CD4-positive, alpha-beta memory T cell (primary cell): ENCODE measurements at places on chromosomes 5 and 9. TPM values are rescaled to one million over a fixed set of nuclear protein-coding genes. Genes with fewer than 3 reads are reported as not detected.

GRCh38 chr9:132770770-132771310 is 100.6 kb downstream of the GTF3C4 start:
- no peak overlapping the region for H3K4me3 ChIP-seq
- H3K27ac ChIP-seq, result peak overlapping the region; percentile 68
- no peak for DNase-seq
- H3K27me3 ChIP-seq, result no peaks in the 10 kb centered on the region

DNA sequence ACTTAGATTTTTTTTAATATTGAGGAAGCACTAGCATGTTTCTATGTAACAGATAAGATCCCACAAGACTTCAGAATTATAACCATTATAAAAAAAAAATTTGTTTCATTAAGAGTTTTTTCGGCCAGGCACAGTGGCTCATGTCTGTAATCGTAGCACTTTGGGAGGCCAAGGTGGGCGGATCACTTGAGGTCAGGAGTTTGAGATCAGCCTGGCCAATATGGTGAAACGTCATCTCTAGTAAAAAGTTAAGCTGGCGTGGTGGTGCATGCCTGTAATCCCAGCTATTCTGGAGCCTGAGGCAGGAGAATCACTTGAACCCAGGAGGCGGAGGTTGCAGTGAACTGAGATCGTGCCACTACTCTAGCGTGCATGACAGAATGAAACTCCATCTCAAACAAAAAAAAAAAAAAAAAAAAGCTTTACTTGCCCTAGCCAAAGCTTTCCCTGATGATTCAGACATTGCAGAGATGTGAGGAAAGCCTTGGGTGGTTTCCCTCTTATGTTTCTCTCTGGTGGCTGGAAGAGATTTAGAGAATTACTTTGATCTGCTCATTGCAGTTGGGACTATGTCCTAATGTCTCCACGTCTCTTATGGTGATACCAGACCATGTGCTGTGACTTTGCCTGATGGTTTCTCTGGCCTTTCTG is 65.4 kb downstream of the EGFLAM start:
- no peaks in the 10 kb centered on the region for H3K4me1 ChIP-seq
- no peak for DNase-seq

DNA sequence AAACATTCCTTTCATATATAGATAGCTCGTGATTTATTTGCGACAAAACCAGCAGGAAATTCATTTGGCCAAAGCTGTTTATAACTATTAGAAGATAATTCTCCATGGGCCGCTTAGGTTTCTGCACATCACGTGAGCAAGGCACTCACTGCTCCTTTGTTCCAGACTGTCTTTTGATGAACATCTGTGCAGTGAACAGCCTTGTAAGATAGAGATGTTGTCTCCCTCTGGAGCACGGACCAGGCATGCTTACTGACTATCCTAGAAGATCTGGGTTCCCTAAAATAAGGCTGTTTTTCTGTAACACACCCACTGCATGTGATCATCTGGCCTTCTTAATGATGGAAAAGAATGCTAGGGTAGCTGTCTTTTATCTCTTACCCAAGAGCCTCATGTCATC is 30.9 kb downstream of the YIPF5 start:
- H3K4me1 ChIP-seq, result no peaks in the 10 kb centered on the region
- no peaks in the 10 kb centered on the region for H3K36me3 ChIP-seq
- no peak for DNase-seq

DNA sequence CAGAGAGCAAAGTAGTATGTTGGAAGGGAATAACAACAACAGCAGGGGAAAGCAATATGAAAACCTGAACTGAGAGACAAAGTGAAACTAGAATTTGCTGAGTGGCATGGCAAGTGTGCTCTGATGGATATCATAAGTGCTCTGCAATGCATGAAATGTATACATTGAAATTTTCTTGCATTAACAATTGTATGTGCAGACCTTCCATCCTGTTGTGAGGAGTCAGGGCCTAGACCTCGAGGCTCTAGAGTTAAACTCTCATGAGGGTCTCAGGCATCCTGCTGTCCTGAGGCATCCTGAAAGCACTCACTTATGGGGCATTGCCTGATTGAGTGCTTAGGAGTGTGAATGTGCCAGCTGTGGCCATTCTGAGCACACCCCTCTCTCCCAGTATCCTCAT is 1.1 kb downstream of the ECM2 start:
- no peak overlapping the region for H3K4me3 ChIP-seq
- no peaks in the 10 kb centered on the region for H3K4me1 ChIP-seq
- no peaks in the 10 kb centered on the region for H3K27me3 ChIP-seq
- no peaks in the 10 kb centered on the region for H3K36me3 ChIP-seq
- DNase-seq, result no peak

DNA sequence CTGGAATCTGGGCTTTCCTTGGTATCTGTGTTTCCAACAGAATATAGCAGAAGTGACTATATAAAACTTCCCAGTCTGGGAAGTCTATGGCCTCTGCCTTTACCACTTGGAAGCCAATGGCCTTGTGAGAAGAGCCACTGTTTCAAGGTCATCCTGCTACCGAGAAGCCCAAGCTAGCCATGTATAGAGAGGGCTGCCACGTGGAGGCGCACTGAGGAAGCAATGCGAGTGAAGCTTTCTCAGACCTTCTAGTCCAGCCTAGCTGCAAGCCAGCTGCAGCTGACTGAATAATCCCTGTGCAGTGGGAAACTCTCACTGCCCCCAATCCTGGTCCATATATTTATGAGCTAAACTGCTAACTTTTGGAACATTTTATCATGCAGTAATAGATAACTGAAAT is 661.8 kb upstream of the RIOK2 start:
- no peaks in the 10 kb centered on the region for H3K27me3 ChIP-seq
- H3K27ac ChIP-seq, result no peak overlapping the region
- no peaks in the 10 kb centered on the region for H3K36me3 ChIP-seq
- no peak for DNase-seq
- no peaks in the 10 kb centered on the region for H3K4me1 ChIP-seq
- no peak overlapping the region for H3K4me3 ChIP-seq

DNA sequence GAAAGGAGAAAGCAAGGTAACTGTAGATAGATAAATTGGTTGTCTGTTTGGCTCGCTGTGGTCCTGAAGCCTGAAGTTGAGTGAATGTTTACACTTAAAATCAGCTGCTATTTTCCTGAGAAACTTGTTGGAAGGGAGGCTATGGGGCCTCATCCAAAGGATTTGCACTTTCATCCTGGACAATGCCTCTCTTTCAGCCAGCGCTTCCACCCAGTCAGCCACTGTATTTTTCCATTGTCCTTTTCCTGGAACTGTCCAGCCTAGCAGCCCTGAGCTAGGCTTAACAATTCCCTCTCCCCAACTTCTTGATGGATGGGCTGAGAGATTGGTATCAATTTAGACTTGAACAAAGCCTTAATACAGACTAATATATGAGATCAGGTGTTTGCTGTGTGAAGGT is 429.2 kb downstream of the DMAC1 start:
- no peaks in the 10 kb centered on the region for H3K4me1 ChIP-seq
- DNase-seq, result no peak
- H3K4me3 ChIP-seq, result no peak overlapping the region
- H3K27ac ChIP-seq, result no peak overlapping the region
- no peaks in the 10 kb centered on the region for H3K27me3 ChIP-seq
- H3K36me3 ChIP-seq, result no peaks in the 10 kb centered on the region

DNA sequence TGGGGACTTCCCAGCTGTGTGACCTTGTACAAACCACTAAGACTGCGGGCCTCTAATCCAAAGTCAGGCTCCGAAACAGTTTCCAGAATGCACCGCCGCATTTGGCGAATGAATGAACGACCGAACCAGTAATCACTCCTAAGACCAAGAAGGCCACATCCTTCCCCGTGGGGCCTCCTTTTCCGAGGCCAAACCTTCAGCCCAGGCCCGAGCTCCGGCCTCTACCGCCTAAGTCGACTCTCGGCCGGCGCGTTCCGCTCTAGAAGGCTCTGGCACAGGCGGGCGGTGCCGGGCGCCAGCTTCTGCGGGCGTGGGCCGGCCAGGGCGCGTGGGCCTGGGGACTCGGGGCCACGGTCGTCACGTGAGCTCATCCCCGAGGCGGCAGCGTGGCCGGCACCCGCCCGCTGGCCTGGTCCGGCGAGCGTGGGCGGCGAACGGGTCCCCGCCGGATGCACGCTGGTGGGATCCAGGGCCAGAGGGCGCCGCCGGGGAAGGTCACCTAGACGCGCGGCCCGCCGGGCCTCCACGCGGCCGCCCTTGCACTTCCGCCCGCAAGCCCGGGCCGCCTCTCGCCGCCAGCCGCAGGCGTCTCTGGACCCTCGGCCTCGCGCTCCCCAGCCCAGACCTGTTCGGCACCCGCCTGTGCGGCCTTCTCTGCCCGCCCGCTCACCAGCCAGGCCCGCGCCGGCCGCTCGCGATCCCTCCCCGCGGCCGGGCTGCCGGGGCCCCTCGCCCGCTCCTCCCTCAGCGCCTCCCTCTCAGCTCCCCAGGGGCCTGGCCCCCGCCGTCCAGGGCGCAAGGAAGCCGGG is 754 bp downstream of the VDAC1 start:
- no peaks in the 10 kb centered on the region for H3K27me3 ChIP-seq
- DNase-seq, result peak; percentile 27
- H3K4me3 ChIP-seq, result peak overlapping the region; percentile 61
- H3K36me3 ChIP-seq, result peaks cover 4% of the 10 kb centered on the region
- peak overlapping the region; percentile 96 for H3K27ac ChIP-seq

GRCh38 chr5:111197523-111197922 is 26.7 kb upstream of the CAMK4 start:
- H3K36me3 ChIP-seq, result no peaks in the 10 kb centered on the region
- H3K4me3 ChIP-seq, result no peak overlapping the region
- H3K27ac ChIP-seq, result no peak overlapping the region
- no peaks in the 10 kb centered on the region for H3K4me1 ChIP-seq
- no peak for DNase-seq

DNA sequence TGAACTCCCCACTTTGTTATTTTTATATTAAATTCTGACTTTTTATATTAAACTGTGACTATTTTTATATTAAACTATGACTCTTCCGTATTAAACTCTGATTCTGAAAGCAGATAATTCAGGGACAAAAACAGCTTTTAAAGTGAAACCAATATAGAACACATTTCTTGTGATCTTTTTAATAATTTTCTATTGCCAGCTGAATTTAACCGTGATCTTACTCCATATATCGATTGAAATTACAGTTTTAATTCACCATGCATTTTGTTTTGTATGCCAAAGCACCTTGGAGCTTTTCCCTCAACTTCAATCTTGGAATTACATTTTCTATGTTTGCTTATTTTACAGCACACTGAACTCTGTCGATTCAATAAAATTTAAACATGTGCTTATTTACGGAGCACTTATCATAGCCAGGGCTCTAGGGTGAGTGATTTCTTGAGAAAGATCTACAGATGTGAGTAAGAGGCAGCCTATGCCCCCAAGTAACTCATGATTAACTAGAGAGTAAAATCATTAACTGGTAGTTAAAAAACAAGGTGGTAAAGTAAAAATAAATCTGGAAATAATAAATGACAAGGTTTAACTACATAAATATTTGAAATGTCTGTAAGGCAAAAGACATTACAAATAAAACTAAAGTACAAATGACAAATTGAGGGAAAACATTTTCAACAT is 72.9 kb upstream of the ALDH1B1 start:
- no peak for DNase-seq
- H3K36me3 ChIP-seq, result no peaks in the 10 kb centered on the region
- H3K4me3 ChIP-seq, result no peak overlapping the region

DNA sequence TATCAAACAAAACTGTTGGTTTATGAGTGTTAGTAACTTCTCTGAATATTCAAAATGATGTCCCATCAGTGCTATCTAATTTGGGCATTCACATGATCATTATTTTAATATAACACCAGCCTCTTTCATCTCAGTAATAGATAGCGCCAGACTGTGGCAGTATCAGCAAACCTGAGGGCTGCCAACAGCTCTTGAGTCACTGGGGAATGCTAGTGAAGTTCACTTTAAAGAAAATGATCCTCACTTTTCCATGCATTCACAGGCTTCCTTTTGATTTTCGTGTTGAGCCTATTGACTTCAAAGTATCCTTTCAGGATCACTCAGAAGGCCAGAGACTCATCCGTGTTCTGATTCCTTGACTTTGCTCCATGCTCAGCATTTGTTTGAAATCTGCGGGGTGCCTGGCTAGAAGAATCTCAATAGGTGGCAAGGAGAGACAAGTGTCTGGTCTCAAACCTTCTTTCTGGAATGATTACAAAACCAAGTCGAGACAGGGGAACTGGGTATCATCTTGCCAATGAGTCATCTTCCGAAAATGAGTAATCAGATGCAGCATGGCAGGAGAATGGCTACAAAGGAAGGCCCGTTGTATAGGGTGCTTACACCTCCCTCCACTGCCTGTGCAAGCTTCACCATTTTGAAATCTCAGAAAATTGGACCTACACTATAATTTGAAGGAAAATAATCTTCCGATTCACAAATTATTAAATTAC is 509.1 kb downstream of the RASEF start:
- DNase-seq, result no peak
- H3K36me3 ChIP-seq, result no peaks in the 10 kb centered on the region
- no peak overlapping the region for H3K27ac ChIP-seq
- H3K4me1 ChIP-seq, result no peaks in the 10 kb centered on the region

- H3K36me3 ChIP-seq, result no peaks in the 10 kb centered on the region
- no peak for DNase-seq
- no peak overlapping the region for H3K27ac ChIP-seq
- no peaks in the 10 kb centered on the region for H3K4me1 ChIP-seq
Observed at GRCh38 chr5:98568336-98568735, 205.1 kb upstream of the RGMB start.

- H3K27ac ChIP-seq, result no peak overlapping the region
- no peaks in the 10 kb centered on the region for H3K36me3 ChIP-seq
- H3K27me3 ChIP-seq, result no peaks in the 10 kb centered on the region
- peak; percentile 25 for DNase-seq
- H3K4me1 ChIP-seq, result no peaks in the 10 kb centered on the region
Observed at GRCh38 chr5:72268753-72269410, 51.2 kb downstream of the MRPS27 start.

GRCh38 chr9:91720313-91720712 is 229.7 kb downstream of the ROR2 start:
- no peaks in the 10 kb centered on the region for H3K4me1 ChIP-seq
- no peaks in the 10 kb centered on the region for H3K27me3 ChIP-seq
- no peaks in the 10 kb centered on the region for H3K36me3 ChIP-seq
- no peak for DNase-seq
- no peak overlapping the region for H3K4me3 ChIP-seq
- no peak overlapping the region for H3K27ac ChIP-seq

DNA sequence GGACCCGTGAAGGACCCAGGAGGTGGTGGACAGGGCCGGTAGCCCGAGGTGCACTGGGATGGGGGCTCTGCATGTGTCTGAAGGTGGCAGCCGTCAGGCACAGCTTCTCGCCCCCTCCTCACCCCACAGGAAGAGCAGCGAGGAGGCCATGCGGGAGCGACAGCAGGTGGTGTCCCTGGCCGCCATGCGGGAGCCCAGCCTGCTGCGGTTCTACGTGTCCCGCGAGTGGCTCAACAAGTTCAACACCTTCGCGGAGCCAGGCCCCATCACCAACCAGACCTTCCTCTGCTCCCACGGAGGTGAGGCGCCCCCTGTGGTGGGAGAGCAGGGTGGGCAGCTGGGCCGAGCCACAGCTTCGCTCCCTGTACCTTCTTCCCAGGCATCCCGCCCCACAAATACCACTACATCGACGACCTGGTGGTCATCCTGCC is 39.9 kb downstream of the USP20 start:
- peak overlapping the region; percentile 28 for H3K27ac ChIP-seq
- H3K36me3 ChIP-seq, result peaks cover 33% of the 10 kb centered on the region
- H3K4me1 ChIP-seq, result peaks cover 39% of the 10 kb centered on the region
- no peaks in the 10 kb centered on the region for H3K27me3 ChIP-seq
- H3K4me3 ChIP-seq, result no peak overlapping the region

The TMEM174 gene
- not detected for total RNA-seq

The OXCT1 gene
- 37.5 TPM for total RNA-seq

The CD72 gene
- total RNA-seq, result 6.5 TPM

The KLHL3 gene
- total RNA-seq, result 22.0 TPM

The PNPLA7 gene
- total RNA-seq, result 15.7 TPM

The TAL2 gene
- total RNA-seq, result not detected

The GNA14 gene
- total RNA-seq, result not detected

The RNF224 gene
- not detected for total RNA-seq
